Skin of body (tissue), 3 donors: ENCODE measurements at places on chromosomes 6 and 20. TPM values are rescaled to one million over a fixed set of nuclear protein-coding genes. Genes with fewer than 3 reads are reported as not detected.

TNNC2 gene
- 472 TPM for total RNA-seq

GRCh38 chr20:46580613-46581205, 30.3 kb upstream of the OCSTAMP start:
- DNase-seq = no peak

CHMP4B gene
- total RNA-seq = 49.6 TPM

DNA sequence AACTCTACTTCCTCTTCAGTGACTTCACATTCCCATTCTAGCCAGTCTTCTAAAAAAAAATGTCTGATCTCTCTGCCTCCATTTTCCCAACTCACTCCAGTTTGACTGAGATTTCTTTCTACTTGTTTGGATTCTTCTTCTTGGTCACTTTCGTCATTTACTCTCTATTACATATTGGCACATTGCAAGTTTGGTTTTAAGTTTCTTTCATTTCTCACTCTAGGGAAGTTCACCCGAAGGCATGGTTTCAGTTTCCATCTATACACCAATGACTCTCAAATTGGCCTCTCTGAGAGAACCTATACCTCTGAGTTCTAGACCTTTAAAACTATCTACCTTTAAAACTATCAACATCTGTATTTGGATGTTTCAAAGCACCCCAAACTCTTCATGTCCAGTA, 51.3 kb downstream of the CD109 start:
- no peak for DNase-seq

TCP1 gene
- total RNA-seq = 130 TPM

DNA sequence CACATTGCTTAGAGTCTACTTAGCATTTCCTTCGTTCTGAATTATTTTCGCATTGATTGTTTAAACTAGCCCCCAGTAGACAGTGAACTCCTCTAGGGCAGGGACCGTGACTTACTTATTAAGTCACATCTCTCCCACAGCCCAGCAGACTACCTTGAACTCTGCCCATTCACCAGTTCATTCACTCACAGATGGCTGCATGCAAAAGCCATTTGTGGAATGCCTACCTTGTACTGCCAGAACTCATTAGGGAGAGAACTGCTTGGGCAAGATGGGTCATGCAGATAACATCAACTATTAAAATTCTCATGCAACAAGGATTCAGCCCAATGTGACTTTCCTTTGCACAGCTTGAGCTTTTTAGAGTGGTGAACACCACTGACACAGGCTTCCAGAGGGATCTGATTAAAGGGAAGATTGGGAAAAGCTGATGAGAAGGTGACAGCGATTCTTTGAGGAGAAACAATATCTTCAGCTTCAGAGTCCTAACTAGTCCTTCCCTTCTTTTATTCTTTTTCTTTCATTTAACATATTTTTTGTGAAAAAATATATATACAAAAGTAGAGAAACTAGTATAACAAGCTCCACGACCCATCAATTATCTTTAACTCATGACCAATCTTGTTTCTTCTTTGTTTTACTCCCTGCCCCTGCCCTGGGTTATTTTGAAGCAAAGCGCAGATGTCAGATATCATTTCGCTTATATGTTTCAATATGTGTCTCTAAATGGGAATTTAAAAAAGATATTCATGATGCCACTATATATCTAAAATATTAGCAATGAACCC, 273.9 kb downstream of the CDC5L start:
- no peak for DNase-seq

- no peak for DNase-seq
These were observed 210.6 kb upstream of the CDYL start for GRCh38 chr6:4565301-4566250.

C6orf118 gene
- 0.49 TPM for total RNA-seq

DNA sequence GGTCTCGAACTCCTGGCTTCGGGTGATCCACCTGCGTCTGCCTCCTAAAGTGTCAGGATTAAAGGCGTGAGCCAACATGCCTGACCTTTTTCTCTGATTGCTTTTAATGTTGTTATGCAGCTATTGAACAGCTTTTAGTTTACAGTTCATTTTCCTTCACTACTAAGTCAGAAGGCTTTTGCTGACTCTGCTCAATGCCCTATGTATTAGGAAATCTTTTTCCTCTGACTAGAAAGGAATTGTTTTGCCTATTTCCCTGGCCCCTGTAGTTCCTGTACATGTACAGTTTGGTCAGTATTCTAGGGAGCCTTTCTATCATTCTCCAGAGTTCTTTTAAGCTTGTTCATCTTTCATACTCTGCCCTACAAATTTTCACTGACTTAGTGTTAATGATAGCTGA, 280.2 kb downstream of the CDKAL1 start:
- DNase-seq = no peak

DNA sequence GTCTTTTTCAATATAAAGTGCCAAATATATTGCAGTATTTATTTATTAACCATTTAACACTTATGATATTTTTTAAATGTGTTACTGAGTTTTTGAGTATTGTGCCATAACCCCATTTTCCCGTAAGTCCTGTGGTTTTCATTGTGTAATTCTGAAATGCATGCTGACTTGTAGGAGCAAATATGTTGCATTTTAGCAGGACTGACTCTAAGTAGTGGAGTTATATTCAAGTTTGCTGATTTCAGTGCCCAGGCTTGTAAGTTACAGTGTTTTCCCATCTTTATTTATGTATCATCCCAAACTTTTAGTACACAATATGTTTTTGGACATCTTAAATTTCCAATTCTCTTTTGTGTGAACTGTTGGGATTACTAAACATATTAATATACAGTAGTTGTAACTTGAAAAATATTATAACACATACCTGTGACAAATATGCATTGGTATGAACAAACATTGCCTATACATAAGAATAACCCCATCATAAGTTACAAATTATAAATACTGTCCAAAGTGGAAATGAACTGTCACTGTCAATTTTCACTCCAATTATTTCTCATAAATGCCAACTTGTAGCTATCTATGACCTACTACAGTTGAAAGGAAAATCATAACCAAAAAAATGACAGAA, 179.3 kb upstream of the RUNX2 start:
- DNase-seq = no peak

GRCh38 chr20:22353586-22353985, 230.8 kb downstream of the FOXA2 start:
- DNase-seq = no peak

- no peak for DNase-seq
These were observed 25.9 kb upstream of the HAO1 start for GRCh38 chr20:7966176-7966575.

C6orf15 gene
- 4.7 TPM for total RNA-seq

- no peak for DNase-seq
These were observed 900.7 kb downstream of the TFAP2A start for GRCh38 chr6:9514146-9514545.
